ENCODE measurements at places on chromosomes 2 and 18. TPM values are rescaled to one million over a fixed set of nuclear protein-coding genes. Genes with fewer than 3 reads are reported as not detected.

The MLPH gene
- polyA plus RNA-seq, result 4.6 TPM

The IL36B gene
- not detected for polyA plus RNA-seq

The GKN2 gene
- not detected for polyA plus RNA-seq

The POLR1A gene
- 3.4 TPM for polyA plus RNA-seq

The PTPRN gene
- not detected for polyA plus RNA-seq

The SERPINB3 gene
- 0.37 TPM for polyA plus RNA-seq

DNA sequence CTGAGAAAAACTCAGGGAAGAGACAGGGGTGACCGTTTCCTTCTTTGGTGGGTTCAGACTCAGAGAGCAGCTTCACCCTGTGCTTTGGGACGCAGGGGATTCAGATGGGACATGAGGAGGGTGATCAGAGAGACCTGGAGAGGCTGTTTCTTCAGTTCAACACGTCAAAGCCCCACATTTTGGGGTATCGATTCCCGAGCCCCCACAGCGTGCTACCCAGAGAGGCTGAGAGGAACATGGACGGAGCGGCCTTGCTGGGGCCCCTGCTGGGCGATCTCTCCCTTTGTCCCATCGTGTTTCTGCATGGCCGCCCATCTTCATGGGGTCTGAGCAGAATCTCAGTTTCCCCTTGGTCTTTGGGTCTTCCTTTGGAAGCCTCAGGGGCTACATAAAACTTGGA, 38.2 kb upstream of the PXDN start:
- H3K36me3 ChIP-seq, result no peaks in the 10 kb centered on the region
- DNase-seq, result peak; percentile 41
- no peaks in the 10 kb centered on the region for H3K4me1 ChIP-seq
- no peak overlapping the region for H3K4me3 ChIP-seq
- no peak overlapping the region for H3K27ac ChIP-seq

DNA sequence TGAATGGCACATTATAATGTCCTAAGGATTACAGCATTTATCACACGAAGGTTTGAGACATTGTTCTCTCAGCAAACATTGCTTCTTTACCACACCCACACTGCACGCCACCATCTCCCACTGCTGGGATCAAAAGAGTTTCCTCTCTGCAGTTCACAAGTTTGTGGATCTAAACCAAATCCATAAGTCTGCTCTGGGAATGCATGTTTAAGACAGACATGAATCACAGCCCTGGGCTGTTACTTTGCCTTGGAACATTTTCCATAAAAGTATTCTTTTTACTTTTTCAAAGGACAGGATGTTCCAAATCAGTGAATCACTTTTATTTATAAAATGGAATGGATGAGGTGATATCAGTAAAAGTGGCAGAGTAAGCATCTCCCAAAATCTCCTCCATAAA, 36.1 kb downstream of the STPG4 start:
- H3K4me3 ChIP-seq, result no peak overlapping the region
- H3K36me3 ChIP-seq, result no peaks in the 10 kb centered on the region
- H3K27ac ChIP-seq, result no peak overlapping the region
- DNase-seq, result no peak

DNA sequence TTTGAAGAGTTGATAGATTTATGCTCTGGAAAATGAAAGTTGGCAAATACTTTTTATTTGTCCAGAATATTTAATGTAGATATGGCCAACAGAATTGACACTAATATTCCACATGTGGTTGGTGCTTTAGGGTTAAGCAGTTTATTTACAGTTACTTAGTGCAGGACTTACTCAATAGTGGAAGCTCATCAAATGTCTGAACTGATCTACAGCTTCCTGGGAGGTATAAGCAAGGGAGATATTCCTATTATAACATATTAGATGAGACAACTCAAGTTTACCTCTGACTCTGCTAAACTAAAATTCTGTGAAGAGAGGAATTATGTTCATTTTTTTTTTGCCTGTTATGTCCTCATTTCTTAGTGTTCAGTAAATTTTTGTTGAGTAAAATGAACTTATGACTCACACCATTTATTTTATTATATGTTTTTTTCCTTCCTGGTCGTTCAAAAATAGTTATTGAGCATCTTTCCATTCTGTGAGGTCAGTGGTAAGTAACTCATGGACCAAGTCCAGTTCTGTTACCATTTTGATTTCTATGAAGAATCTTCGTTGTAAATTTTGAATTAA, 13.6 kb downstream of the ABI2 start:
- no peak overlapping the region for H3K27ac ChIP-seq
- no peak for DNase-seq
- no peaks in the 10 kb centered on the region for H3K27me3 ChIP-seq
- H3K36me3 ChIP-seq, result no peaks in the 10 kb centered on the region
- H3K4me1 ChIP-seq, result peaks cover 4% of the 10 kb centered on the region

GRCh38 chr2:27204566-27204965, 7.3 kb upstream of the ATRAID start:
- no peaks in the 10 kb centered on the region for H3K27me3 ChIP-seq
- H3K27ac ChIP-seq, result no peak overlapping the region
- H3K36me3 ChIP-seq, result peaks cover 38% of the 10 kb centered on the region
- no peak for DNase-seq
- H3K4me1 ChIP-seq, result no peaks in the 10 kb centered on the region

DNA sequence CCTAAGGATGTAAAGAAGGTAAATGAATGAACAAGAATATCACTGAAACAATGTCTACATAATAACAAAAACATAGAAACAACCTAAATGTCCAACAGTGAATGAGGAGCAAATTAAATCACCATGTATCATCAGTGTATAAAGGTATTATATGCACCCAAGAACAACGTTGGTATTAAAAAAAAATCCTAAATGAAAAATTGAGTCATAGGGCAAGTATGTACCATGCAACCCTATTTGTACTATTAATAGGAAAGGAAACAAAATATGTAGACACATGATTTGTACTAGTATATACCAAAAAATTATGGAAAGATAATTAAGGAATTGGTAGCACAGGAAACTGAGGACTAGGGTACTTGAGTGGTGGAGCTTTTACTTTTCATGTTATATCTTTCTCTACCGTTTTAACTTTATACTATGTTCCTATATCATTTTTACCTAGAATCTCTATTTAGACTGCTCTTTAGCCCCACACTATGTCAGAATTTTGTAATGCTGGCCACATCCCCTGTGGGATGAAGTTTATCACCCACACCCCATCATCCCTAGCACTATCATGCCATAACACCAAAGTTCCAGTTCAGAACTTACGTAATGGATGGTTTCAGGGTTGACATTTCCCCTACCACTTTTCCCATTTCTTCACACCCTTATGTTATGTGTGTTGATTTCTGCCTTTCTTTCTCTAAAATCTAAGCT, 25.6 kb downstream of the IKZF2 start:
- no peaks in the 10 kb centered on the region for H3K4me1 ChIP-seq
- no peak for DNase-seq
- H3K36me3 ChIP-seq, result no peaks in the 10 kb centered on the region
- H3K27ac ChIP-seq, result no peak overlapping the region

DNA sequence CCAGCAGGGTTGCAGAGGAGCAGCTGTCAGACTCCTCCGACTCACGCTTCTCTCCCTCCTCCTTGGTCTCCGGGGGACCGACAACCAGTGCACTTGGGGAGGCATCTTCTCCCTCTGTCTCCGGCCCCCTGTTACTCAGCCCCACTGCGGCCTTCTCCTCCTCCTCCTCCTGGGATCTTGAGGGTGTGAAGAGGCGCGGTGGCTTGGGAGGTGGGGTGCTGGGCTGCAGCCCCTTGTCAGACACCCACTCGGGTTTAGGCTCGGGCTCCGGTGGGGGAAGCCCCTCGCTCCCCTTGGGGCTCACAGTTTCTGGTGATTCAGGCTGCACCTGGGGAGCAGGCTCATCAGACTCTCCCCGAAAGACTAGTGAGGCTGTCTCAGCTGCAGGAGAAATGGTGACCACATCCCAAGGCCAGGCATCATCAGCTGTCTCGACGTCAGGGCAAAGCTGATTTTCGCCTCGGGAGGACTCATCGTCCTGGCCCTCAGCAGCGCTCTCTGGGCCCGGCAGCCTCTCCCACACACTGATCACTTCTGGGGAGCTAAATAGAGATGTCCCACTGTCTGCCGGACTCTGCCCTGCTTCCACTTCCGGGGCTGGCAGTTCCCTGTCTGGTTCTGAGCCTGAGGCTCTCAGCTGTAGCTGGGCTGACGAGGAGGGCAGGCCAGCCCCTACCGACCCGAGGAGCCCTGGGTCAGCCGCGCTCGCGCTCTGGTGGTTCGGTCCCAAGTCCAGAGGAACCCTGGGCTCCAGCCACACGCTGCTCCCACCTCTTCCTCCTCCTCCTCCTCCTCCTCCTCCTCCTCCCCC, 9.0 kb upstream of the SFXN5 start:
- no peaks in the 10 kb centered on the region for H3K4me1 ChIP-seq
- peak; percentile 68 for DNase-seq
- H3K27me3 ChIP-seq, result no peaks in the 10 kb centered on the region
- H3K36me3 ChIP-seq, result peaks cover 6% of the 10 kb centered on the region
- peak overlapping the region; percentile 39 for H3K4me3 ChIP-seq

DNA sequence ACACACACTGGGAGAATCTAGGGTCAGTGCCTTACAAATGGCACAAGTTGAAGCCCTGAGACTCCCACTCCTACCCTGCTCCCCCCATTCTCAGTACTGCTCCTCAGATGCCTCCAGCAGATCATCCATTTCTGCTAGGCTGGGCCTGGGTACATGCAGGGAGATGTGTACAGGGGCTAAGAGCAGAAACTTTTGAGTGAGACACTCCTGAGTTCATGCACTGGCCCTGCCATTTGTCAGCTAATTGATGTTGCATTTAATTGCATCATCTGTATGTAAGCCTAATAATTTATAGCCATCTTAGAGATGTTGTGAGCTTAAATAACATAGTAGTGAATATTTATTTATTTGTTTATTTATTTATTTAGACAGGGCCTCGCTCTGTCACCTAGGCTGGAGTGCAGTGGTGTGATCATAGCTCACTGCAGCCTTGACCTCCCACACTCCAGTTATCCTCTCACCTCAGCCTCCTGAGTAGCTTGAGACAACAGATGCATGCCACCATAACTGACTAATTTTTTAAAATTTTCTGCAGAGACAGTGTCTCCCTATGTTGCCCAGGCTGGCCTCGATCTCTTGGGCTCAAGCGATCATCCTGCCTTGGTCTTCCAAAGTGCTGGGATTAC, 4.8 kb upstream of the CASP8 start:
- no peak overlapping the region for H3K27ac ChIP-seq
- H3K4me3 ChIP-seq, result no peak overlapping the region
- no peaks in the 10 kb centered on the region for H3K36me3 ChIP-seq
- DNase-seq, result no peak
- H3K4me1 ChIP-seq, result no peaks in the 10 kb centered on the region
- H3K27me3 ChIP-seq, result no peaks in the 10 kb centered on the region

DNA sequence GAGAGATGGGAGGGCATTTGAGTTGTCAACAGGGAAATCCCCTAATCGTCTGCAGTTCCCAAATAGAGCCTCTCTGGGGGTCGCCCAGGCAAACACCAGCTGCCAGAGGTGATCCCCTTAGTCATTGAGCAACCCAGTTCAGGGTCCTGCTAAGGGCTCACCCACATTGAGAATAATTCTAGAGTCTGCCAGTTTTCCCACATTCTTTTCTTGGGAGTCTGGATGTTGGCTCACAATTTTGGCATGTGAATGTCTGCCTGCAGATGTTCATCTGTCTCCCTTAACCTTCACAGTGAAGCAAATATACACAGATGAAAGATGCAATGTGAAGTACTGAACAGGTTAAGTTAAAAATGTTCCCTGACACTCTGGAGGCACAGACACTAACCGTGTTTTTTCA, 11.4 kb upstream of the SMIM21 start:
- H3K4me3 ChIP-seq, result no peak overlapping the region
- no peak overlapping the region for H3K27ac ChIP-seq
- H3K27me3 ChIP-seq, result no peaks in the 10 kb centered on the region
- DNase-seq, result no peak
- H3K36me3 ChIP-seq, result no peaks in the 10 kb centered on the region
- H3K4me1 ChIP-seq, result no peaks in the 10 kb centered on the region

DNA sequence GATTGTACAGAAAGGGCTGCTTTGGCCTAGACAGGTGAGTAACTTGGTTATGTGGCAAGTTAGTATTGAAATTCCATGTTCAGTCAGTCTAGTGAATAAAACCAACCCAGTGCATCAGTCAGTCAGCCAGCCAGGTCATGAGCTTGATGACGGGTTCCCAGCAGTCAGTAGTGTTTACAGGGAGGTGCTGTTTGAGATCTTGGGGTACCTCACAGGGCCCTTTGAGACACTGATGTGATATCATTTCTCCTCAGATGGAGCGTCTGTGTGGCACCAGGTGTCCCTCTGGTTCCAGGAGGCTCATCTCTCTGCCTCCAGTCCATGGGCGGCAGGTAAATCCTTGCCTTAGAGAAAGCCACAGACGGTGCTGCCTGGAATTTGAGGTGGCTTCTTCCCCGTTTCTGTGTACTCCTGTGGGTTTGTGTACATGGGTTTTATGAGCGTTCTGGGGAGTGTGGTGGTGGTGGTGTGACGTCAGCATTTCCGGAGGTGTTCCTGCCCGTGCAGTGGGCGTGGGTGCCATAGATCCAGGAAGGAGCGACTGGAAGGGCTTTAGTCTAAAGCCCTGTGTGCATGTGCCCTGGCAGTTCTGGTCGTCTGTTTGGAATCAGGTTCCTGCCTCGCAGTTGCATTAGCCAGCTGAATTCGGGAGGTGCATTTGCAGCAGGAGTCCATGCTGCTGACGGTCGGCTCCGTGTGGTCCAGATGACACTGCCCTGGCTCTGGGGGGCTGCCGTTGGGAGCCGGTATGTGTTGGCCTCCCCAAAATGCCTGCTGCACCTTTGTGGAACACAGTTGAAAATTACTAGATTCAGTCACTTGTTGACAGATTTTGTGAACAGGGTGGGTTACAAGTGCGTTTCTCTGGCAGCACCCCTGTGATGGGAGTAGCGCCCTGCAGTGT, 2.1 kb downstream of the CTDP1 start:
- no peak for DNase-seq
- no peak overlapping the region for H3K4me3 ChIP-seq
- no peaks in the 10 kb centered on the region for H3K27me3 ChIP-seq
- peaks cover 2% of the 10 kb centered on the region for H3K36me3 ChIP-seq
